HS-27A (cell line): ENCODE measurements at places on chromosomes 12 and 14.

GRCh38 chr14:91113829-91114078 lies at the start of gene DGLUCY:
TSS of gene DGLUCY (plus strand) at chr14:91114073. CDS start at chr14:91160295, 46,222 bp downstream.
- no peak for DNase-seq

GRCh38 chr12:112413855-112414625 lies 4.6 kb upstream of the RPL6 start:
- no peak for DNase-seq

DNA sequence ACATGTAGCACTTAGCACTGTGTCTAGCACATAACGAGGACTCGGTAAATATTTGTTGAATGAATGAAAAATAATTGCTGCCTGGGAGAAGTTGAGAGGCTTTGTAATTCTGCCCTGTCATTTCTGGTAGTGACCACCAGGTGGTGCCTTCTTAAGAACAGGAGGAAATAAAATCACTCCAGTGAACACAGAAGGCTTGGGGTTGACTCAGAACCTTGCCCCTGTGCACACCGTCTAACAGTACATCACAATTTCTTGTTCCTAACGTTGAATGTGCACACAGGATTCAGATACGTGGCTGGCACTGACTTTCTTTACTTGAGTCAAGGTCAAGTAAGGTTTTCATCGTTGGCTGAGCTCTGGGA lies 91.8 kb downstream of the RGS6 start:
- DNase-seq, result peak; percentile 3

GRCh38 chr14:93347850-93348249 lies 868 bp downstream of the COX8C start:
- DNase-seq, result no peak

GRCh38 chr12:117699575-117699974 lies 269.2 kb downstream of the KSR2 start:
- no peak for DNase-seq

GRCh38 chr14:99081880-99082279 lies 190.1 kb downstream of the BCL11B start:
- DNase-seq, result no peak

- no peak for DNase-seq
These were observed 22.4 kb downstream of the FAM177A1 start for GRCh38 chr14:35068238-35069012.

DNA sequence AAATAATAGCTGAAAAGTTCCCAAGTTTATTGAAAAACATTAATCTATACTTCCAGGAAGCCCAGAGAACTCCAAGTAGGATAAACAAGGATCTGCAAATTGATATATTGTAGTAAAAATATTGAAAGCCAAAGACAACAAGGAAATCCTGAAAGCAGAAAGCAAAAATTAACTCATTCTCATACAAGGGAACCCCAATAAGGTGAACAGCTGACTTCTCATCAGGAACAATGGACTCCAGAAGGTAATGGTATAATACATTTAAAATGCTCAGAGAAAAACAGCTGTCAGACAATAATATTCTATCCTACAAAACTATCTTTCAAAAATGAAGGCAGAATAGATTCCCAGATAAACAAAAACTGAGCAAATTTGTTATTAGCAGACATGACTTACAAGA lies 138.1 kb upstream of the BMP4 start:
- no peak for DNase-seq

- no peak for DNase-seq
These were observed 360 bp upstream of the SLC35F4 start for GRCh38 chr14:57866199-57866705.

GRCh38 chr12:25699454-25699853 lies 146.4 kb upstream of the LMNTD1 start:
- DNase-seq, result no peak

DNA sequence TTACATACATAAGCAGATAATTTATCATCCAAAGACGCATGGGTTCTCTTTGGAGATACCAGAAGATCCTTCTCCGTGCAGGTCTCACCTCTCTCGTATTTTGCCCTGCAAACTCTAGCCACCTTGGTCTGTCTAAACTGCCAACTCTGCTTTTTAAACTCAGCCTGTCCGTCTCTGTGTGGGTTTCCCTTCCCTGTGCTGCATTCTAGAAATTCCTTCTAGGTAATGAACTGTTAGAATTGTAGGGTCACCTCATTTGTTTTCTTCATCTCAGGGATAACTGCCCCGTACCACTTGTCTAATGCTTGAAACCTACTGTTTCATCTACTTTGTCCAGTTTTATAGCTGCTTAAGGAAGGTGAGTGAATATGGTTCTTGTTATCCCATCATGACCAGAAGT lies 45.4 kb upstream of the CCDC196 start:
- DNase-seq, result no peak

DNA sequence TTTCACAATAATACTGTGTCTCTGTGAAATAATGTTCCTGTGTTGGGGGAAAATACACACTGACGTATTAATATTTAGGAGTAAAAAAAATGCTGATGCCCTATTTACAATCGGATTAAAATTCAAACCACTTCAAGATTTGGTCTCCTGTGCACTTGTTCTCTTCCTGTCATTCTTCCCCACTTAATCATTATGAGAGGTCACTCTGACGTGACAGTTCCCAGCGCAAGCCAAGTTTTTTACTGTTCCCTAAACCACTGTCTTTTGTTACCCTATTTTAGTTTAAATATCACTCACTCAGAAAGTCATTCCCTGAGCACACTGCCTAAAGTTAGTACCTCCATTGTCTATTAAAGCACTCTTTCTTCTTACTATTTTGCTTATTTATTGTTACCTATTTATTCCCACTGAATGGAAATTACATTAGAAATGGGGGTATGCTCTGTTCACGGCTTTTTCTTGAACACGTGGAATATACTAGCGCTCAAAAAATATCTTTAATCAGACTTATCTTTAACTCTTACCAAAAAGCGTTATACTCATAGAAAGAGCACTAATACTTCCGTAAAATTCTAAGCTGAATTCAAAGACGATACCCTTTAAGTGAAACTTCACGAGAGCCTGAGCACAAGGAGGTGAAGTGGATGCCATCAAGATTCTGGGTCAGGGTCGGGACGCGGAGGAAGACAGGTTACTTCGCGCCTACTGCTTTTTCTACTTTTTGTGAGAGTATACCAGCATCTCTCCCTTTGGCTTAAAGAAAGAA lies 670 bp upstream of the PSMA3 start:
- DNase-seq, result peak; percentile 27

GRCh38 chr14:63287666-63288483 lies 30.9 kb downstream of the GPHB5 start:
- DNase-seq, result no peak

DNA sequence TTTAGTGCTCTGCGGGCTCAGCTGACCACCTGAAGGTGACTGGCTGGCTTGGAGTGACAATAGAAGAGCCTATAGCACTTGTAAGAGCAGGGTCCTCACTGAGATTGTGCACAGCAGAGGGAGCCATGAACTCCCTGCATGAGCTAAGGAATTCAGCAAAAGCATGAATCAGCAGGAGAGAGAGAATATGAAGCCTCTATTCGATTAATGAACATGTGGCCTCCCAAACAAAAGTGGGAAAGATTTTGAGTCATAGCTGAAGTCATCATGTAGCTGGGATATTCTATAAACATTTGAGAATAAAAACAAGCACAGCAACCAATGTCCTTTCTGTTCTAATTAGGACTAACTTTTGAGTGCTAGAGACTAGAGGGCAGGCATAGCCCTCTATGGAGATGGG lies 626.6 kb downstream of the DIO2 start:
- no peak for DNase-seq

GRCh38 chr12:42145552-42146215 lies 1.0 kb upstream of the GXYLT1 start:
- no peak for DNase-seq

DNA sequence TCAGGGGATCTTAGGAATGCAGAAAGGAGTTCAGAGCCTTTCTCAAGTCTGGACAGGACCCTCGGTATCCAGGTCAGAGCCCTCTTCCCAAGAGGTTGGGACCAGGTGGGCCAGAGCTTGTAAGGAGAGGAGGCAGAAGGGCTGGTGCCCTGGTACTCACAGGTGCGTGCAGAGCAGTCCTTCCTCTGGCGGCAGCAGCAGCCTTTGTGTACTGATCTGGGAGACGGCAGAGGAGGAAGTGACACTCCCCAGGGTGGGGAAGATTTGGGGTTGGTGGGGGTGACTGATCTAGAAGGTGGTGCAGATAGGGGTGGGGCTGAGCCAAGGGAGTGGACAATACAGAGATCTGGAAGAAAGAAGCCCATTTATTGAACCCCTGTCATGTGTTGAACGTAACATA lies at the start of gene ITGB7:
ITGB7 (minus strand) TSS at position 210 of the 400 bp plus-strand sequence. CDS start 6,808 bp downstream, outside the sequence.
- no peak for DNase-seq

DNA sequence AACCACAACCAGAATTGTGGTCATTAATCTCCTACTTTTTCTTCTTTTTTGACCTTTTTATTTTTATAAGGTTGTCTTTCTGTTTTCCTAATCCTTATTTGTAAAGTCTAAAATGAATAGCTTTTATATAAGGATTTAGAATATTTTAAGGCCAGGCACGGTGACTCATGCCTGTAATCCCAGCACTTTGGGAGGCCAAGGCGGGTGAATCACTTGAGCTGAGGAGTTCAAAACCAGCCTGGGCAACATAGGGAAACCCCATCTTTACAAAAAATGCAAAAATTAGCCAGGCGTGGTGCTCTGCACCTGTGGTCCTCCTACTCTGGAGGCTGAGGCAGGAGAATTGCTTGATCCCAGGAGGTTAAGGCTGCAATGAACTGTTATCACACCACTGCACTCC lies 55.1 kb downstream of the IFT81 start:
- peak; percentile 55 for DNase-seq

GRCh38 chr12:1022032-1022970 lies 31.3 kb downstream of the ERC1 start:
- DNase-seq, result no peak

DNA sequence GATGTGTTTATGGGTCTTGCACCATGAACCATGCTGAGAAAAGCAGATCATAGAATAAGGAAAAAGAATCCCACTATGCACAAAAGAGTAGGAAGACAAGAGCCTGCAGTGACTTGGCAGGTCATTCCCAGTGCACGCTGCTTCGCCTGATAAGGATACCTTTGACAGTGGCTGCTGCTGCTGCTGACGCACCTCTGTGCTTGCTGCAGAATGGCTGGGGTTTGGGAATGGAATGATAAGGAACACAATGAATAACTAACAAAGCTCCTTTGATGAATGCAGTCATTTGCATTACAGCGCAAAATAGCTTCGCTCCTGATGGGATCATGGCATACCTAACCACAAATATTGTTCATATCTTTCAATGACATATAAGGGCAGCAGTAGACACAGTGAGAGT lies 278.7 kb downstream of the PDZRN4 start:
- no peak for DNase-seq

- DNase-seq, result no peak
These were observed 125.5 kb upstream of the NUDT4 start for GRCh38 chr12:93252221-93252620.

DNA sequence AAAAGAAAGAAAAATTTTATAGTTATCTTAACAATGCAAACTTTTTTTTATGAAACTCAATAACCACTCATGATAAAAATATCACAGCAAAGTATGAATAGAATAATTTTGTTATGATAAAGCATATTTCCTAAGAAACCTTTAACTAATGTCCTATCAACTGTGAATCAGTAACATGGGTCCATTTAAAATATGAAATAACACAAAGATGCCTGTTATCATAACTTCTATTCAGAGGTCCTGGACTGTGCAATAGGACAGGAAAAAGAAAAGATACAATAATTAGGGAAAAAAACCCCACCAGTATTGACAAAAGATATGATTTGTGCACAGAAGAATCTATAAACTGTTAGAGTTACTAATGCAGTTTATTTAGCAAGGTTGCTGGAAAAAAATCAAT lies 245.4 kb downstream of the FOXN3 start:
- no peak for DNase-seq
